ENCODE measurements at places on chromosomes 3 and 15.

GRCh38 chr15:32869776-32870175, 152.0 kb downstream of the GREM1 start:
- no peak for DNase-seq

DNA sequence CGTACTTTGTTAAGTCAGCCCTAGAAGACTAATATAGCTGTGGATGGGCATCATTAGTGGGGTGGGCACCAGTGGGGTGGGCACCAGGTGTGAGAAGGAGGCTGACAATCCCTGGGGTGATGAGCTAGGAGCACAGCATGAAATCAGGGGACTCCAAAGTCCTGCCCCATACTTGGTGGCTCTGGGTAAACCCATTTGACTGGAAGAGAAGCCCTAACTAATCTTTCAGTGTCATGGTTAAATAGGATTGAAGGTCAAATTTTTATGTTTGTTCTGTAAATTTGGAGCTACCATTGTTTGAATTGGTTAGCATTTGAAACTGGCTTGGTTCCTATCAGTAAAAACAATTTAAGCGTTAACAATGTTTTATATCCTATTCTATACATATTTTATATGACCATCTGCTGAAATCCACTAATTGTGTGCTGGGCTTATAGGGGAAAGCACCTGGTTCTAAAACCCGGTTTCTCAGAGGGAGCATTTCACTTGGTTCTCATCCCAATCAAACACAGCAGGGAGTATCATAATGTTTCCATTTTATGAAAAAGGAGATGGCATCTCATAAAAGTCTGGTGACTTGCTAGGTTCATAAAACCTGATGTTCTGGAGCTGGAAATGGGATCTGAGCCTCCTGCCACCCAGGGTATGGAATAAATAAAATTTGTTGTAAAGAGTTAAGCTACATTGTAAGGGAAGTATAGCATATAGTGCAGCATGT, 87.7 kb upstream of the HACD2 start:
- DNase-seq = no peak

DNA sequence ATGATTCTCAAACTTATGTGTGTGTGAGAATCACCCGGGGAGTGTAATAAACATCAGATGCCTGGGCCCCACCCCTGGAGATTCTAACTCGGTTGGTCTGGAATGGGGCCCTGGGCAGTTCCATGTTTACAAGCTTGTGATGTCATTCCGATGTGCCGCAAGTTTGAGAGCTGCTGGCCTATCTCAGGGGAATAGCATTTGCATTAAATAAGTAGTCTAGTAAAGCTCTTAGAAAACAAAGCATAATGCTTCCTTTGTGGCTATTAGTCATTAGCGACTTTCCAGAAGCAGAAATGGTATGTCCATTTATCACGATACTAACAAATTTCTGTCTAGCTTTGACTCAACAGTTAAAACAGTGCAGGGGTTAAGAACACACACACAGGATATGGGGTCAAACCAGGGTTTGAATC, 20.9 kb downstream of the PGBD4 start:
- peak; percentile 76 for DNase-seq

- DNase-seq = no peak
Measured at GRCh38 chr3:99409961-99410360, 228.4 kb upstream of the COL8A1 start.

Measured in A172 (cell line).